ENCODE measurements at places on chromosomes 16 and 17. TPM values are rescaled to one million over a fixed set of nuclear protein-coding genes. Genes with fewer than 3 reads are reported as not detected.

CES4A gene
- 11.0 TPM for total RNA-seq

CORO7 gene
- total RNA-seq, result 12.5 TPM

CLEC3A gene
- not detected for total RNA-seq

CLEC18B gene
- total RNA-seq, result 0.30 TPM

PLK1 gene
- 1.2 TPM for total RNA-seq

CDH11 gene
- 20.9 TPM for total RNA-seq

NAE1 gene
- total RNA-seq, result 28.4 TPM

LITAFD gene
- total RNA-seq, result not detected

DNA sequence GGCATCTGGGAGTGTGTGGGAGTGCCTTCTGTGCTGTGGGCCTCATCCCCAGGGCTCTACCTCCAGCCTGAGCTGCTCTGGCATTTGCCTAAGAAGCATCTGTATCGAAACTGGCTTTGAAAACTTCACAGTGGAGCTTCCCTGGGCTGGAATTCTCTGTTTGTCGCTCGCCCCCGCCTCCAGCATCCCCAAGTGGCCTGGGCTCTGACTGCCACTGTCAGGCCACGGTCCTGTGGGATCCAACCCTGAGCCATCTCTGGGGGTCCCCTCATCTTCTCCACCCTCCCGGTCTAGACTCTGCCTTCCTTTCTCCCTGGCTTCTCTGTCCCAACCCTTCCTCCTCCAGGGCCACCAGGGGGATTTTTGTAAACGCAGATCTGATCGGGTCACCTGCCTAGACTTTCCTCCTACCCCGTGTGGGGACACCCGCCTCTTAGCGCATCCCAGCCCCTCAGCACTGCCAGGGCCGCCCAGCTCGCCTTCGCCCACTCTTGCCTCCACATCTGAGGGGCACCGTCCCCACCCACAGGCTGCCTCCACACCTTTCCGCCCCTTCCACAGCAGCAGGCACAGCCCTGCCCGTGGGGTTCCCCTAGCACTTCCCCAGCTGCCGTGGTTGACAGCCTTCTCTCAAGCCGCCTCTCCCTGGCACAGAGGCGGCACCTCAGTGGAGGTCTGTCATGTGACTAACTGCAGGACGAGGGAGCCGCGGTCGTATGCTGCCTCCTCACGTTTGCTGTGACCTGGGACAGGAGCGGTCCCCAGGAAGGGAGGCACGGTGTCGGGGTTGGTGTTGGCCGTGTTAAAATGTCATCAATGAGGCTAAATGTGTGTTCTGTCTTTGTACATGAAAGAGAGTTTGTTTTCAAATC is 12.0 kb downstream of the TBC1D24 start:
- peaks cover 55% of the 10 kb centered on the region for H3K4me1 ChIP-seq
- peak overlapping the region; percentile 29 for H3K4me3 ChIP-seq
- no peaks in the 10 kb centered on the region for H3K27me3 ChIP-seq
- peak overlapping the region; percentile 75 for H3K27ac ChIP-seq
- peak; percentile 56 for DNase-seq

DNA sequence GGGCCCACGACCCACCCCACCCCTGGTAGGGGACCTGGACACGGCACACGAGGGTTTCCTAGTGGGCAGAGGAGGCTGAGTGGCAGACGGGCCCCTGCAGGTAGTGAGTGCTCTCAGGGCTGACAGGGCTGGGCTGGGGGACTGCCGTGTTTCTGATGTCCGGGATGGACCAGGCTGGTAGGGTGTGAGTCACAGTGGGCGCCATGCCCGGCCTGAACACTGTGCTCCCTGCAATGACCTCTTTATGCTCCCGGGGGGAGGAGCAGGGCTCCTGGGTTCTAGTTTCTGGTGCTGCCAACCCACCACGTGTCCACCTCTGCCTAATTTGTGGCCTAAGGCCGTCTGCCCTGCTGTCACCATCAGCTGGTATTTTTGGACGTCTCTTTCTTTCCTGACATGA is 26.3 kb downstream of the ARHGAP23 start:
- peak overlapping the region; percentile 93 for H3K27ac ChIP-seq
- H3K36me3 ChIP-seq, result peaks cover 15% of the 10 kb centered on the region
- no peaks in the 10 kb centered on the region for H3K27me3 ChIP-seq

DNA sequence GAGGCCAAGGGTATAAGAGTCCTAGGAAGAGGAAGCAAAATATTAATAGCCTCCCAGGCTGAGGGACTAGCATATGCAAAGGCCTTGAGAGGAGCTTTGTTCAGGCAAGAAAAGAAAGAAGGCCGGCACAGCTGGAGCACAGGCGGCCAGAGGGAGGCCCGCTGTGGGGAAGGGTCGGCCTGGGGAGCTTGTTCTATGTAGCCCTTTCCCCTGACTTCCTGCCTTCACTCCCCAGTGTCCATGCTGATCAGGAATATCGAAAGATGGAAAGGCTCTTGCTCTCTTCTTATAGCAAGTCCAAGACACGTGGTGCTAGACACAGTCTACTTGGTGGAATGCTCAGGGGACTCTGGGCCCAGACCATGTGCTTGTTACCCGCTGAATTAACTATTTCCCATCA is 27.4 kb upstream of the HAS3 start:
- H3K4me3 ChIP-seq, result no peak overlapping the region
- no peaks in the 10 kb centered on the region for H3K27me3 ChIP-seq
- no peak for DNase-seq
- peaks cover 2% of the 10 kb centered on the region for H3K4me1 ChIP-seq
- no peak overlapping the region for H3K27ac ChIP-seq

- no peak overlapping the region for H3K4me3 ChIP-seq
- no peak overlapping the region for H3K27ac ChIP-seq
- H3K4me1 ChIP-seq, result peaks cover 11% of the 10 kb centered on the region
- H3K27me3 ChIP-seq, result no peaks in the 10 kb centered on the region
- H3K36me3 ChIP-seq, result peaks cover 56% of the 10 kb centered on the region
Observed at GRCh38 chr16:88009563-88010342, 58.5 kb downstream of the BANP start.

DNA sequence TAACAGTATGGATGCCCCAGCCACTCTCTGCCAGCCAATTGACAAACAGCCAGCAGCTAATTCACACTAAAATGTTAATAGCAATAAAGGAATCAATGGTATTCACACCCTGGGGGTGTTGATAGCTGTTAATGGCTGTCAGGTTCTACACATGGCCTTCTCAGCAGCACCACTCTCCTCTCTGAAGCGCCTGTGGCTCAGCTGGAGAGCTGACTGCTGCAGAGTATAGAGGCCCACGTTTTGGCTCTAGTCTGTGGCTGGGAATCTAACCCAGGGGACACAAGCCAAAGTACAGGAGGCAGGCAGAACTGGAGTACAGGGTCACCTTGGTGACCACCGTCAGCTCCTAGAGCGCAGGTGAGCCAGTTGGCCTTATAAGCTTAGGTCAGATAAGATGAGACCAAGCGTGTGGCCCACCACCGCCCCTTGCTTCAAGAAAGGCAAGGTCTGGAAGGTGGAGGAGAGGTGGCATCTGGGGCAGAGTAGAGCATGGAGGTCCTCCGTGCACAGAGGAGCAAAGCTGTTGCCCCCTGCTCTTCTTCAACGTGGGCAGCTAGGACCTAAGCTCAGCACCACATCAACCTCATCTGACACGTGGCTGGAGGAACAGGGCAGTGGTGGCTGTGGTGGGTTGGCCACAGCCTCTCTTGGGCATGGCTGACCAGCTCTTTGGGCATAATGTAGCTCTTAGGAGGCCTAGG is 25.4 kb downstream of the CCR7 start:
- H3K27me3 ChIP-seq, result no peaks in the 10 kb centered on the region
- peaks cover 94% of the 10 kb centered on the region for H3K4me1 ChIP-seq
- H3K27ac ChIP-seq, result peak overlapping the region; percentile 94
- no peaks in the 10 kb centered on the region for H3K36me3 ChIP-seq
- no peak for DNase-seq

DNA sequence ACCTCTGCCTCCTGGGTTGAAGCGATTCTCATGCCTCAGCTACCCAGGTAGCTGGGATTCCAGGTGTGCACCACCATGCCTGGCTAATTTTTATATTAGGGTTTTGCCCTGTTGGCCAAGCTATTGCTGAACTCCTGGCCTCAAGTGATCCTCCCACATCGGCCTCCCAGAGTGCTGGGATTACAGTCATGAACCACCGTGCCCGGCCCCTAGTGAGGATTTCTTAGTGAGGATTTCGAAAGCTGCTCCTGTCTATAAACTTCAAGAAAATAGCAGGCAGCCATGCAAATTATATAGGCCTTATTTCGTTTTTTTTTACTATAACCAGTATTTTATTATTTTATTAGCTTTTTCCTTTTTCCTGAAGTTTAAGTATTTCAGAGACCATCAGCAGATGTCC is 41.6 kb downstream of the EPN2 start:
- no peak overlapping the region for H3K4me3 ChIP-seq
- peak overlapping the region; percentile 34 for H3K27ac ChIP-seq
- no peak for DNase-seq

DNA sequence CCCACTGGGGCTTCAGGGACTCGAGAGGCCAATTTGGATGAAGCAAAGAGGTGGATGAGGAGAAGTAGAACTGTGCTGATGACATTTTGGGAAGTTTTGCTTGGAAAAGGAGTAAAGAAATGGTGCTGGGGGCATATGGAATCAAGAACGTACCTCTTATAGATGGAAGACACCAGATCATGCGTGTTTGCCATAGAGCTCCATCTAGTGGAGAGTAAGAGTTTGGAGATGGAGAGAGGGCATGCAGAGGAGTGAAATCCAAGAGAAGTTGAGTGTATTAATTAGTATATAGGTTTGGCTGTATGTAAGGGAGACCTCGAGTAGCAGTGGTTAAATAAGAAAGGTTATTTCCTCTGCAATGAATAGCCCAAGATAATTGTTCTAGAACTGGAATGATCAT is 56.0 kb downstream of the SHISA6 start:
- no peaks in the 10 kb centered on the region for H3K36me3 ChIP-seq
- H3K4me3 ChIP-seq, result no peak overlapping the region
- no peak for DNase-seq
- H3K27ac ChIP-seq, result no peak overlapping the region
- H3K27me3 ChIP-seq, result peaks cover 23% of the 10 kb centered on the region

DNA sequence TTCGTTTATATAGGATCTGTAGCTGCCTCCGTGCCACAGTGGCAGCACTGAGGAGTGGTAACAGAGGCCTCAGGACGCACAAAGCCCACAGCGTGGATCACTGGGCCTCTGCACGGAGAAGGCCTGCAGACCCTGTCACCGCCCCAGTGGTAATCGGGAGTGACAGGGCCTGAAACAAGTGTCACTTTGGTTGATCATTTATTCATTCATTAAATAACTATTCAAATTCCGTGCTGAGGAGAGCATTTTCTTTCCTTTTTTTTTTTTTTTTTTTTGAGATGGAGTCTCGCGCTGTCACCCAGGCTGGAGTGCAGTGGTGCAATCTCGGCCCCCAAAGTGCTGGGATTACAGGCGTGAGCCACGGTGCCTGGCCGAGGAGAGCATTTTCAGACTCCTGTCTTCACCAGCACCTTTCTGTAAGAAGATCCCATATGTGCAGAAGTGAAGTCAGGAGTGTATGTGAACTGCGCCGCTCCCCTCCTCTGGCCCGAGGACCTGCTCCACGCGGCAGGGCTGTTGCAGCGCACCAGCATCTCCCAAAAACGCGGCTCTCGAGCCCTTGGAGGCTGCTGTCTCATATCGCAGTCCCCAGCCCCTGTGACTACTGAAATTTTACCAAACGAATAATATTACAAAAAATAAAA is 44.9 kb upstream of the TRAP1 start:
- H3K4me3 ChIP-seq, result no peak overlapping the region
- no peak for DNase-seq
- no peak overlapping the region for H3K27ac ChIP-seq
- no peaks in the 10 kb centered on the region for H3K27me3 ChIP-seq
- peaks cover 6% of the 10 kb centered on the region for H3K4me1 ChIP-seq
- peaks cover 91% of the 10 kb centered on the region for H3K36me3 ChIP-seq

DNA sequence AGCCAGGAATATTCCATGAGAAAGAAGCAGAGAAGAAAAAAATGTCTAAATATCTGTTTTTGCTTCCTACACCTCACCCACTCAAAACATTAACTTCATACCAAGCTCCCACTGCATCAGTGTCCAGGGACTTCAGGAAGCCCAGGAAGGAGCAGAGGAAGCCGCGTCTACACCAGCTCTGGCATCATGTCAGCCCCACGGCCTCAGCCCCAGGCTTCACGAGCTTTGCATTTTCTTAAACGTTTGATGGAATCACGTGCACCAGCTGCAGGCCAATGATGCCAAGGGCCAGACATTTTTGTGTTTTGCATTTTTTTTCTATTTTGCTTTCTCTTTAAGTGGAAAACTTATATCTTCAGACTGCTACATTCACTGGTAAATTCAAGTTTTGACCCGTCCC is 48.6 kb downstream of the CDRT4 start:
- H3K27me3 ChIP-seq, result no peaks in the 10 kb centered on the region
- peaks cover 17% of the 10 kb centered on the region for H3K4me1 ChIP-seq
- H3K27ac ChIP-seq, result no peak overlapping the region
- DNase-seq, result no peak
- H3K4me3 ChIP-seq, result no peak overlapping the region

DNA sequence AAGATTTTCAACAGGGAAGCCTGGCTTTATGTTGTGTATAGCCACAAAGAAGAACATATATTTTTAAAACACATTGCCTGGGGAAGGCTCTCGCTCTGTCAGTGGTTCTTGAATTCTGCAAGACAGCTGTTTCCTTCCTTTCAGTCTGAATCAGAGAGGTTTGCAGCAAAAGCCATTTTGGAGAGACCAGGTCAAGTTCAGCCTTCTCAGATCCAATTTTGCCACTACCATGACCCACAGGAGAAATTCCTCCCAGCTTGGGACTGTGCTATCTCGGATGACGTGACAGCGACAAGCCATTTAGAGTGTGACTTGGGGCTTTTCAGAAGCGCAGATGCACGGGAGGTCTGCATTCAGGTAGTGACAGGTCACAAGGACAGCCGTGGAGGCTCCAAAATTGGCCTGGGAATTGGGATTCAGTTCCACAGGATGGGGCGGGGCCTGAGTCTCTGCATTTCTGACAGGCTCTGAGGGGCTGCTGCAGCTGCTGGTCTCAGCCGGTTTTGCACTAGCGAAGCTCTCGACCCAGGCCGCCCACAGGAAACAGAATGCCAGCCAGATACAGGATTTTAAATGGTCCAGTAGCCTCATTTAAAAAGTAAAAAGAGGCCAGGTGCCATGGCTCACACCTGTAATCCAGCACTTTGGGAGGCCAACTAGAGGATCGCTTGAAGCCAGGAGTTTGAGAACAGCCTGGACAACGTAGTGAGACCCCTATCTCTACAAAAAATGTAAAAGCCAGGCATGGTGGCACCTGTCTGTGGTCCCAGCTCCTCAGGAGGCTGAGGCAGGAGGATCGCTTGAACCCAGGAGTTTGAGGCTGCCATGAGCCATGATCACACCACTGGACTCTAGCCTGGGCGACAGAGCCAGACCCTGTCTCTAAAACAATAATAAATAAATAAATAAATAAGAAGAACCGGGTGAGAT is 196.6 kb upstream of the CIBAR2 start:
- no peaks in the 10 kb centered on the region for H3K27me3 ChIP-seq
- peaks cover 75% of the 10 kb centered on the region for H3K4me1 ChIP-seq
- no peaks in the 10 kb centered on the region for H3K36me3 ChIP-seq
- H3K27ac ChIP-seq, result peak overlapping the region; percentile 71

DNA sequence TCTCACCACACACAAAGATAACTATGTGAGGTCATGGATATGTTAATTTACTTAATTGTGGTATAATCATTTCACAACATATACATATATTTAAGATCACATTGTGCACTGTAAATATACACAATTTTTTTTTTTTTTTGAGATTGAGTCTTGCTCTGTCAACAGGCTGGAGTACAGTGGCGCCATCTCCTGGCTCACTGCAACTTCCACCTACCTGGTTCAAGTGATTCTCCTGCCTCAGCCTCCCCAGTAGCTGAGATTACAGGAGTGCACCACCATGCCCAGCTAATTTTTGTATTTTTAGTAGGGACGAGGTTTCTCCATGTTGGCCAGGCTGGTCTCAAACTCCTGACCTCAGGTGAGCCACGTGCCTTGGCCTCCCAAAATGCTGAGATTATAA is 11.5 kb upstream of the PRSS54 start:
- H3K36me3 ChIP-seq, result no peaks in the 10 kb centered on the region
- H3K27ac ChIP-seq, result no peak overlapping the region
- H3K27me3 ChIP-seq, result no peaks in the 10 kb centered on the region
- no peak for DNase-seq
- no peak overlapping the region for H3K4me3 ChIP-seq
